Left colon (tissue), 2 donors: ENCODE measurements at places on chromosomes 7 and 10.

DNA sequence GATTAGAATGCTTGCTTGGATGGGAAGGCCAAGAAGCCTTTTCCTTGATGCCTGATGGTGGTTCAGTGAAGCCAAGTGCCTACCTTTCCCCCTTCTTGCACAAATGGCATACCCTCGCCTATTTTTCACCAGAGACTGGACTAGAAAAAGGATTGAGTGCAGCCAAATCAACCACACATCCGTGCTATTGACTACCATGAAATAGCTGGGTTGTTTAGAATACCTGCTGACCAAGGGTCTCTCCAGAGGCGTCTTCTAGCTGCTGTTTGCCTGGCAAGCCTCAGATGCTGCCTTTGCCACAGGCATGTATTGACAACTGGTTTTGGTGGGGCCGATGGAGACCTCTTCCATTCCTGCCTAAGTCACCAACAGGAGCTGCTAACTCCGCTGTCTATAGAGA is 146.5 kb downstream of the NRF1 start:
- no peak for DNase-seq

DNA sequence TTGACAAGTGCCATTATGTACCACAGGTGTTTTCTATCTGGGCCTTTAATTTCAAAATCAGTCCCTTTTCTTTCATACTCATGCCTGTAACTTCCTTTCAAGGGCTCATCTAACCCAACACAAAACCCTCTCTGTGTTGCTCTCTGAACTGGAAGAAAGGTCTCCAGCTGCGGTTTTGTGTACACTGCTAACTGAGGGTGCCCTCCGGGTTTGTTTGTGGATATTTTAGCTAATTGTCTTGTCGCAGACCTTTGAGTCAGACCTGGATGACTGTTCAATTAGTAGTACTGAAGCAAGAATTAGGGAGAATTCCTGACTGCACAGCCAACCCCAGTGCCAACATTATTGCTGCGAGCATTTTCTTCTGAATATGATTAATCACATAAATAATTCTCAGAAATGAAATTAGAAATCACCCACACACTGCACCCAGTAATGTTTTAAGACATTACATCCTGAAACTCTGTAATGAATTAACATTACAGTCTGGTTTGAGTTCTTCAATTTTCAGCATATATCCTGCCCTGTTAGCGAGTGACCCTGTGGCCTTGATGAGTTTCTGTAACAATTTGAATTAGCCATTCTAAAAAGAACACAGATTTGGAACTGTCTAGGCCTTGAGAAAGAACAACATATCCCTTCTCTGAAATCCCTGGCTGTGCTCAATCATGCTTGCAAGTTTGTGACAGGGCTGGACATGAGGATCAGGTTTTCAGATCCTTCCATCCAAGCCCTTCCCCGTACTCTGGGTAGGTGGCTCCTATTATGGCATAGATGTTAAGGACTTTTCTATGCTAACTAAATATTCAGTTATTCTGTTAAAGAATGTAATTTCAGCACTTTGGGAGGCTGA is 460.1 kb downstream of the PLXDC2 start:
- no peak for DNase-seq

DNA sequence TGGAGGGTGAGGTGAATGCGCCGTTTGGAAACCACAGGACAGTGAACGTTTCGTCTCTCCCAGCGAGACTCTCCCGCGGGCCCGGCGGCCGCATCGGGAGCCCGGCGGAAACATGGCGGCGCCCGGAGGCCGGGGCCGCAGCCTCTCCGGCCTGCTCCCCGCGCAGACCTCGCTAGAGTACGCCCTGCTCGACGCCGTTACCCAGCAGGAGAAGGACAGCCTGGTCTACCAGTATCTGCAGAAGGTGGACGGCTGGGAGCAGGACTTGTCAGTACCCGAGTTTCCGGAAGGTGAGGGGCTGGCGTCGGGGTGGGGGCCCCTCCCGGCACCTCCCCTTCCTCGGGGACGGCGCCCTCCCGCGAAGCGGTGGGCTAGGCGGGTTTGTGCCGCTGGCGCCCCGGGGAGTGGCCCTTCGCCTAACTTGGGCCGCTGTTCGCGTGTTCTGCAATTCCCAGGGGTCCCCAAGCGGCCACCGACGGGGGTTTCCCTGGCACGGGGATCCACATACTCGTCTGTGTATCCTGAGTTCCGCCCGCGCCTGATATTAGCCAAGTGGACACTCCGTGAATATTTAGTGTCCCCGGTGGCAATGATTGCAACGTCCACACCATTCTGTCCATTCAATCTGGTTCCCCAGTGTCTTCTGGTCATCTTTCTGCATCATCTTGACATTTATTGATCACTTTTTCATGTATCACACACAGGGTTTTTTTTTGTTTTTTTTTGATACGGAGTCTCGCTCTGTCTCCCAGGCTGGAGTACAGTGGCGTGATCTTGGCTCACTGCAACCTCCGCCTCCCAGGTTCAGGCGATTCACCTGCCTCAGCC is 514 bp downstream of the NHLRC2 start:
- peak; percentile 65 for DNase-seq

GRCh38 chr10:127176649-127177048 is 19.7 kb downstream of the INSYN2A start:
- DNase-seq: no peak

DNA sequence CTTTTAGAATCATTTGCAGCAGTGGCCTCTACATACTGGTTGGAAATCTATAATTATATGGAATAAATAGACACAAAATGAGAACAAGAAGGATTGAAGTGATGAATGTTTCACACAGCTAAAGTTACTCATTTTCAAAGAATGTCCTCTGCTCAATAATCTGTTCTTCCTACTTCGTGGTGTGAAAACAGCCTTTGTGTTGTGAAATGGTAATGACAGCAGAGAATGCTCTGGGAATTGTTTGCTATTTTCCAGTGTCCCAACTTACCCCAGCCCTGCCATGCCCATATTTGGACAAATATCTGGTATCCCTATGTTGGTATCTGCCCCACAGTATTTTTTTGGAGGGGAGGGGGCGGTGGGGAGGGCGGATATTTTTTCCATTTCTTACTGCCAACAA is 130.4 kb downstream of the GLI3 start:
- DNase-seq: no peak

DNA sequence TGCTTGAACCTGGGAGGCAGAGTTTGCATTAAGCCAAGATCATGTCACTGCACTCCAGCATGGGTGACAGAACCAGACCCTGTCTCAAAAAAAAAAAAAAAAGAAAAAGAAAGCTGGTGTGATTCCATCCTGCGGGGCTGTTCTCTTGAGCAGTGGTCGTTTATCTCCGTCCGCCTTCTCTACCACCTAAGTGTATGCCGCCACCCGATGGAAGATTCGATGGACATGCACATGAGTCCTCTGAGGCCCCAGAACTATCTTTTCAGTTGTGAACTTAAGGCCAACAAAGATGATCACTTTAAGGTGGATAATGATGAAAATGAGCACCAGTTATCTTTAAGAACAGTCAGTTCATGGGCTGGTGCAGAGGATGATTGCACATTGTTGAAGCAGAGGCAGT is 65.7 kb downstream of the ABRAXAS2 start:
- DNase-seq: no peak

DNA sequence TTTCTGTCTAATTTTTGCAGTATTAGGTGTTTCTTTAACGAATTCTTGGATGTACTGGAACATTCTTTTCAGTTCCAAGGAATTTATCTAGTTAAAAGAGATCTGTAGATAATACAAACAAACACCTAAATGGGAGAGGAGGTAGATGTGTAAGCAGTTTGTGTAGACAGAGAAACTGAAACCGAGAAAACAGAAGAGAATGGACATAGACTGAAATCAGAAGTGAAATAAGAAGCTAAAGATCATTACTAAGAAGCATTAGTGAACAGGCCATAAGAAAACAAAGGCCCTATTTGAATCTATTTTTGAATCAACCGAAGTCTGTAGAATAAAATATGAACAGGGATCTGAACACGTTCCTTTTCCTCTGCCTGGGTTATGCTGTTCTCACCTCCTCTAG is 26.5 kb upstream of the TMEM229A start:
- DNase-seq: no peak

DNA sequence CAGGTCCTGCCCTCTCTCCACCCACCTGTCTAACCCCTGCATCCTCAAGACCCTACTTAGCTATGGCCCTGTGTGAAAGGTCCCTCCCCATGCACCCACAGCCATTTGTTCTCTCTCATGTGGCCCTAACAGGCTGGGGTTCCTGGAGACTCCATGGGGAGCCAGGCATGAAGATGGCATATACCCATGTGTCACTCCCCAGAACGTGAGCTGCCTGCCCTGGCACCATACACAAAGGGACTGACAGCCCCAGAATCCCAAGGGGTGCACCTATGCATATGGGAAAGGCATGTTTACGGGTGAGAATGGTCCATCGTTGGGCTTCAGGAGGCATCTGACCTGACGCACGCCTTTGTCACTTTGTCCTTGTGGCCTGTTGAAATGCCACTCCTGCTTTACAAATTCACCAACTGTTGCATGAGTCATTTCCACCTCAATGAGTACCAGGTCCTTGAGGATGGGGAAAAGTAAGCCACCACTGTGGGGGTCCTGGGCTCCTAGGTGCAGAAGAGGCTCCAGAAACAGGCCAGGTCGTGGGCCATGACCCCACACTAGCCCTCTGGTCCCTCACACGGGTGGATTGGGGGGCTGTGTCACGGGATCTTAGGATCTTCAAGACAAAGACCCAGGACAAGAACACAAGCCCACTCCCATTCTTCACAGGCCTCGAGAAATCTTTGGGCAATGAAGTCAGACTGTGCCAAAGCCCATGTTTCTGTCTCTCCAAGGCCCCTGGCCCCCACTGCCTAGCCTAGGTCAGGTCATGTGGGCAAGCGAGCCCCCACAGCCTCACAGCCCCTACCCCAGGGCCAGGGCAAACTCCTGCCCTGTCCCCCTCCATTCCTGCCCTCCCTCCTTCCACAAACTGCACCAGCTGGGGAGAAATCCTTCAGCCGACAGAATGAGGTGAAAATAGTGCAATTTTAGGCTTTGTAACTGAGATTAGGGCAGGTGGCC is 8.6 kb downstream of the GPRIN2 start:
- peak; percentile 6 for DNase-seq

DNA sequence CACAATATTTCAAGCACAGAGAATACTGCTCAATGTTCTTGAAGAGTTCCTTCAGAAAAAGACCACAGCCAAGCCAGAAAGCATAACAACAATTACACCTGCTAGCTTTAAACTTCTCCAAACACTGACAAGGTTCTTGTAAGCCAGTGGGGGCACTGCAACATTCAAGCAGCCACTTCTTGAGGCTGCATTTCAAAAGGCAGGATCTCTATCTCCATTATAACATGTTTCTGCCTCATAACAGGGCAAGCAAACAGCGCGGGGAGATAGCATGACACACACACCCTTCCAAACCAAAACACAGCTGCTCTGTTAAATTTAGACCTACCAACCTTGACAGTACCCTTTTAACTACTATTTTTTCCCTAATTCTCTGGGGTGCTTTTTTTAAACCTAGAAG is 30.8 kb downstream of the CHCHD3 start:
- no peak for DNase-seq

DNA sequence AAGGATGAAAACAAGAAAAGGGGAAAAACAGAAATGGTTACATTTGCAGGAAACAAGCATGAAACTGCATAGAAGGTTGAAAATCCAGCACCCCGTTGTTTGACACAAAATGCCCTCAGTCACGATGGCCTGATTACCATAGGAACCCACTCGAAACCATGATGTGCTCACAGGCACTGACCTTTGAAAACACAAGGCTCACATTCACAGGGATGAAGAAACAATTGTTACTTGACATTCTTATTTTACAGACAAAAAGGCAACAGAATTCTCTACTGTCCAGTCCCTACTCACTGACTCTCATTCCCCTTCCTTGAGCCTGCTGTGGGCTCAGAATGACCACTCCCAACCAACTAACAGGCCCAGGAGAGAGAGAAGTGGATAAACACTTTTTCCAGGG is 131.4 kb upstream of the PDLIM1 start:
- DNase-seq: no peak

GRCh38 chr10:31153692-31154091 is 122.0 kb upstream of the ZNF438 start:
- no peak for DNase-seq

GRCh38 chr7:47535704-47536628 is 45.9 kb downstream of the TNS3 start:
- peak; percentile 12 for DNase-seq

DNA sequence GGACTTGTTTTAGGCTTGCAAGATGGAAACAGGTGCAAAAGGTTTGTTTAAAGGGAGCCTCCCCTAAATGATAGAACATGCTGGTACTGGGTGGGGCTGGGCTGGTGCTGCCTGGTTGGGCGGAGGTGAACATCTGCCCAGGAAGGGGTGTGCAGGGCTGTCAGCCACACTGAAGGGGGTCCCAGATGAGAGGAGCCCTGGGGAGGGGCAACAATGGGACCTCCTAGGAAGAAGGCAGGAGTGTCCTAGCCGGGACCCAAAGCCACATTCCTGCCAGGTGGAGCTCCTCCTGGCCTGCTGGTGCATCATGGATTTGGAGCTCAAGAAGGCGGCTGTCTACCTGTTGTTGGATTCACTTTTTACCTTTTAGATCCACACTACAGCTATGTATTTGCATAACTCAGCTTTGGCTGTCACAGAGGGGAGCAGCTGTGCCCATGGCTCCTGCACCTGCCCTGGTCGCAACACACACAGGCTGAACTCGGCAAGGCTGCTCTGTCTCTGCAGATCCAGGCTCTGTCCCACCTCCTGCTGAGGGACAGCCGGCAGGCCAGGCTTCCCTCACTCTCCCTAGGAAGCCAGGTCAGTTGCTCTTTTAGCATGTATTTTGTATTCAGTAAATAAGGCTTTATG is 59.9 kb downstream of the ADARB2 start:
- no peak for DNase-seq

DNA sequence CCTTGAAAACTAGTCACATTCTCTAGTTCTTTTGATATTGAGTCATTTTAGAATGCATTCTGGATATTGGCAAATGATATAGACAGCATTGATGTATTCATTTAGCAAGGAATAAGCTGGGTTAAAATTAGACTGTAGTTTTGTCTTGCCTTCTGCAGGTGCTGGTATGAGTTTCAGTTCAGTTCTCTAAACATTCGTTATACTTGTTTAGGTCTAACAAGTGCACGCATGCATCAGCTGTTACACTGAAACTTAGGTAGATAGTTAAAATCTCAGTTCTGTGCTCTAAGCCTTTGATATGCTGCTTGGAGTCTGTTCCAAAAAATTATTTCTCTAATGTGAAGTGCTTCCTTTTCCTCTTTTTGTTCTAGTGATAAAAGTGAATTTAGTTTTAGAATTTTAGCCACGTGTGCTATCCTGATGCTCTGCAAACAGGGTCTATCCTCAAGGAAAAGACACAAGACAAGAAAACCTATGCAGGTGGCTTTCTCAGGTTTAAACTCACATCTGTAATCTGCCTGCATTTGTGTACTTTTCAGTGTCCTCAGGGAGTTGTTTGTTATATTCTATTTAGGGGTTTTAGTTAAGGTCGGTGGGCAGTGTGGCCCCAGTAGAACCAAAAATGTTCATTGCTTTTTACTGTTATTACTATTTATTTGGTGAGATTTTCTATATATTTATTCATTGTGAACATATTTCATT is 409.0 kb downstream of the CDC14C start:
- no peak for DNase-seq

DNA sequence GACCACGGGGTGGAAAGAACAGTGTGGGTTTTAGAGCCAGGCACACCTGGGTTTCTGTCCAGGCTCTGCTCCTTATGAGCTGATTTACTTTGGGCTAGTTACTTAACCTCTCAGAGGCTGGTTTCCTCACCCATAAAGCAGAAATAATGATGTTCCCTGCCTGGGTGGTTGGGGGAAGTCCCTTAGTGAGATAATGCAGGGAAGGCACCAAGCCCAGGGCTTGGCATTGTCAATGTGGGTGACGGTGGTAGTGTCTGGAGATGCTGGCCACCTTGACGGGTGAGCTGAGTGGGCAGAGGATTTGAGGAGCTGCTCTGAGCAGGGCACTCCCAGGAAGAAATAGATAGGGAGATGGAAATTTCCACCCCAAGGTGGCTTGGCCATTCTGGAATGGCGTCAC is 65.2 kb downstream of the SH2D4B start:
- DNase-seq: no peak
